NCI-H187 treated with DMSO at 0.1 percent for 48 hours (cell line): ENCODE measurements at places on chromosomes 4 and X.

- no peak for DNase-seq
Observed at GRCh38 chrX:153623310-153624029, 23.5 kb upstream of the DUSP9 start.

- no peak for DNase-seq
Observed at GRCh38 chrX:49308604-49309269, 5.3 kb downstream of the GAGE10 start.

- no peak for DNase-seq
Observed at GRCh38 chrX:22404297-22404696, 131.6 kb downstream of the CBLL2 start.

DNA sequence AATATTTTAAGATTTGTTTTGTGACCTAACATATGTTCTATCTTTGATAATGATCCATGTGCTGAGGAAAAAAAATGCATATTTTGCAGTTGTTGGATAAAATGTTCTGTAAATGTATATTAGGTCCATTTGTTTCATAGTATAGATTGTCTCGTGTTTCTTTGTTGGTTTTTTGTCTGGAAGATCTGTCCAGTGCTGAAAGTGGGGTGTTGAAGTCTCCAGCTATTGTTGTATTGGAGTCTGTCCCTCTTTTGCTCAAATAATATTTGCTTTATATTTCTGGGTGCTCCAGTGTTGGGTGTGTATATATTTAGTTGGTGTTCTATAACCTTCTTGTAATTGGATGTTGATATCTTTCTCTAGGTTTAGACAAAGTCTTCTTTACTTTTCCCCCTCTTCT, 53.2 kb upstream of the FRMPD3 start:
- DNase-seq: no peak

DNA sequence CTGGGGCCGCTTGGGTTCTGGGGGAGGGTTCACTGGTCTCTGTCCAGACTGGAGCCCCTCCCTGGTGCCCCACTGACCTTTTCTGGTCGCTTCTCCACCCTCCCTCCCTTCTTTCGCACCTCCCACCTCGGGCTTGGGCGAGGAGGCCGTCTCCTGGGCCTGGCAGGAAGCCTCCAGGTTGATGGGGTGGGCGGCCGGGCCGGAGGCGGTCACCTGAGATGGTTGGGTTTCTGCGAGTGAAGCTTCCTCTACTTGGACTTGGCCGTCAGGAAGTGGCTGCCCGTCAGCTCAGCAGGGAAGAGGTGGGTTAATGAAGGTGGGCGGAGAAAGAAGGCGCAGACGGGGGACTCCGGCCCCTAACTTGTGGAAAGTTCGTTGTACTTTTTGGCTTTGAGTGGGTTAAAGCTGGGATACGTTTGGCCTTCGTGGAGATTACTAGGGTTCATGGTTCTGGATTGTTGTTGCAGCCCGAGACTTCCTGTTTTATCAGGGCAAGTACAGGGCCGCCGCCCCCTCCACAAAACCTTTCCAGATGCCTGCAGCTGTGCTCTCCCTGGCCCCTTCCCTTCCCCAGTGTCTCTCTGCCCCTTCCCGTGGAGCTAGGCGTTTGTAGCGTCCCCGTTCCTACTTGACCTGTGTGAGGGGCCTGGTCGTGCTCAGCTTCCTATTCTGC, 1.2 kb downstream of the AKAP17A start:
- no peak for DNase-seq

DNA sequence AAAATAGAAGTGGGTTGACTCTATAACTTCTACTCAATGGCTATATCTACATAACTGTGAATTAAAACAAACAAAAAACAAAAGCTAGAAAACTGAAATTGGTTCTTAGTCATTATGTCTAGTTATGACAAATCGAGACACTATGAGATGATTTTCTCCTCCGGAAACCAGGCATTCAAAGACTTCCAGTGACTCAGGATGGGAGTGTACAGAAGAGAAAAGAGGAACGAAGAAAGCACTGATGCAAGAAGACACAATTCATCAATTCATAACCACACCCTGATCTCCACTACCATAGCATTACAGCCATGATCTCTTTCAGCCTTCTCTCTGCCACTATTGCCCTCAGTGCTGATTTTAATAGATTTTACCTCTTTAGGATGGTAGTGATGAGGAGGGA, 253.6 kb downstream of the CBLL2 start:
- no peak for DNase-seq

- DNase-seq: no peak
Observed at GRCh38 chrX:38877366-38877765, 76.1 kb downstream of the MID1IP1 start.

DNA sequence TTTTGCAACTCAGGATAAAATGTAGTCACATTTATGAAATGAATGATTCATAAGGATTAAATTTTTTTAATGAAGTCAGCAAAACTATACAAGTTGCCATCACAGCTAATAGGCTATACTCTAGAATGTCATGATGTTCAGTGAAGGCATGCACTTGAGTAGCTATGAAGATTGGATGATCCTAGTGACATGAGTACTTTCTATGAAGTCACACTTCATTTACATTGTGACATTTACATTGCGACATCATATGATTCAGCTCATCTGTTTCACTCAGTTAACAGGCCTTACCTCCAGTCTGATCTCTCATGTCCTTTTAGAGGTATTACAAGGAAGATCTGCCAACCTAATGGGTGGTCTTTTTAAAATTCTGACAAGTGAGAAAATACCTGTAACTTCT, 82.7 kb upstream of the FGF13 start:
- no peak for DNase-seq

DNA sequence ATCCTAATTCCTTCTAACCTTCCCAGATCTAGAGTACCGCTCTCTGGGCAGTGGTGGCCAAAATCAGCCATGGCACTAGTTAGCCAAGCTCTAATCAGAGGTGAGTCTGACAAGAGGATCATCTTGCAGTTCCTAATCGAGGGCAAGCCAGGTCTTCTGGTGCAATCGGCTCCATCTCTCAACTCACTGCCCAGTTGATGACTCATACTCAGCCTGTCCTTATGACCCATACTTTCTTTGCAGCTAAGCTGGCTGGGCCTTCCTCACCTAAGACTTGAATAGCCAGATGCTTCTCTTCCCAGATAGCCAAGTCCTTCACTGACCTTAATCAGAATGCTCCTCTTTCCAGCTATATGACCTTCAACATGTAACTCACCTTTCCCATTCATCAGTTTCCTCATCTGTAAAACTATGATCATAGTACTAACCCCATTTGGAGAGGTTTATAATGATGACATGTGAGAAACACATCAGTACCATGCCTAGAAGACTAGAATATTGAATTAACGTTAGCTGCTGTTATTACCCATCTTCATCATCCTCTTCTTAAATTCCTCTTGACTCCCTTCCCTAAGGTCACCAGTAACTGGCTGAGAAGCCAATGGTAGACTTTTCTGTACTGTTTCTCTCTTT, 57.1 kb downstream of the RELL1 start:
- no peak for DNase-seq

DNA sequence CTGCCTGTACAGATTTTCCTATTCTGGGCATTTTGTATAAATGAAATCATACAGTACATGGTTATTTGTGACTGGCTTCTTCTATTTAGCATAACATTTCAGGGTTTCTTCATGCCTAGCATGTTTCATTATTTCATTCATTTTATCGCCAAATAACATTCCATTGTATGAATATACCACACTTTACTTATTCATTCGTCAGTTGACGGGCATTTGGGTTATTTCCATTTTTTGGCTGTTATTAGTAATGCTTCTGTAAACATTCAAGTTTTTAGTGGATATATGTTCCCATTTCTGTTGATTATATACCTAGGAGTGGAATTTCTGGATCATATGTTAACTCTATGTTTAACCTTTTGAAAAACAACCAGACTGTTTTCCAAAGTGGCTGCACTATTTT, 47.5 kb downstream of the INTS12 start:
- no peak for DNase-seq

- DNase-seq: no peak
Observed at GRCh38 chr4:101049549-101050001, 297.8 kb downstream of the PPP3CA start.

- DNase-seq: no peak
Observed at GRCh38 chrX:153603131-153603656, 4.3 kb upstream of the CCNQ start.

DNA sequence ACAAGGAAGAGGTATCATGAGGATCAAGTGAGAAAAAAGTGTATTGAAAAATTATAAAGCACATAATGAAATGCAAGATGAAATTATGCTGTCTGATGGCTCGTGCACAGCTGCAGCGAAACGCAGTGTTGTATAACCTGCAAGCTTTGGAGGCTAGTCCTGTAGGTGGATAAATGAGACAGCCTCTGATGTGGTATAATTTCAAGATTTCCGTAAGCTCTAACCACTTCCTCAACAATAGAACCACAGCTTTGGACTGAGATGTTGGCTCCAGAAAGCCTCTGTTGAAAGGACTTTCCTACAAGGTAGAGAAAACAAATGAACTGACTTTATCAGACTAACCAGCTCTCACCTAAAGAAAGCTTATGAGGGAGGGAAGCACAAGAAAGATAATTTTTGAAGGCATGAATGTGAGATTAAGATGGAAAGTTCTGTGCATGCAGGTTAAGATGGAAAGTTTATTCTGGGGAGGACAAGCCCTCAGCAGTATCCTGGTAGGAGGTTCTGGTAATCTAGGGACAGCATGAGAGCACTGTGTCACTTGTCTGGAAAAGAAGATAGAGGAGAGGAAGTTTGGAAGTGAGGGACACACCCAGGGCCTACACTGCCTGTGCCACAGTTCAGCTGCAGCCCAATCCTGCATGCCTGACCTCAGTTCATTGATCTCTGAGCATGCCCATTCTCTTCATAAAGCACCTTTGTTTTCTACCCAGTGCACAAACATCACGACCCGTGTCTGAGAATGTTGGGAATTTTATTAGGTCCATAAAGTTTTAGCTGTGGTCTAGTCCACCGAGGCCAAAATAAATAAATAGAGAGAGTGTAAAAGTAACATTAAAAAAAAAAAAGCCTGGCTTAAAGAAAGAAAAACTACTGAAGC, 161.5 kb upstream of the SFRP2 start:
- no peak for DNase-seq

GRCh38 chr4:4226606-4227438, at the start of gene OTOP1:
Gene OTOP1, minus strand, starts transcription at chr4:4226929. Its CDS starts 65 bp downstream, at chr4:4226864.
- no peak for DNase-seq

DNA sequence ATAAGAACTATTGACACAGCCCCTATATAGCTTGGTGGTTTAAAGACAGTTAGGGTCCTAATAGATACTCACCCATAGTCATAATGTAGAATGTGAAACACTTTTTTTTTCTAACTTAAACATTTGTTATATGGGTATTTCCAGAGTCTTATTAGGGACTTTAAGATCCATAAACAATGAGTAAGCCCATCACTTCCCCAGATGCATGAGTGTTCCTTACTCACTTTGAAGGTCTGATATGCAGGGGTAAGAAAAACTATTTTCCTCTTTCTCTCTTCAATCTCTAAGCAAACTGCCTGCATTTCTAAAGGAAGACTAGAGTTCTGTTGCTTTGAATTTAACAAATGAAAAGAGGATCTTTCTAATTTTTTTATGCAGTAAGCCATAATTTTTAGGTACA, 443.6 kb upstream of the PITX2 start:
- no peak for DNase-seq

- no peak for DNase-seq
Observed at GRCh38 chr4:80903020-80903419, 127.5 kb upstream of the BMP3 start.

GRCh38 chr4:83846193-83846830, 310.4 kb downstream of the GPAT3 start:
- no peak for DNase-seq

- no peak for DNase-seq
Observed at GRCh38 chr4:40570348-40571077, 59.2 kb downstream of the RBM47 start.

DNA sequence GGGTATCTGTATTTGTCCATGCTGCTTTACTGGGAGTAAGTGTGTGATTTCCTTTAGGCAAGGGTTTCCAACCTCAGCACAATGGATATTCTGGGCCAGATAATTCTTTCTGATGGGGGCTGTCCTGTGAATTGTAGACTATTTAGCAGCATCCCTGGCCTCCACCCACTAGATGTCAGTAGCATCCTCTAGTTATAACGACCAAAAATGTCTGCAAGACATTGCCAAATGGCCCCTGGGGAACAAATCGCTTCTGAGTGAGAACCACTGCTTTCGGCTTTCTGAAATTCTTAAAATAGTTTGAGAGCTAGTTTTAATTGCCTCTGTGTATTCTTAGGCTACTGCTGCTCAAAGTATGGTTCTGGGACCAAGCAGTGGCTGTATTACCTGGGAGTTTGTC, 81.2 kb upstream of the GPM6B start:
- no peak for DNase-seq

DNA sequence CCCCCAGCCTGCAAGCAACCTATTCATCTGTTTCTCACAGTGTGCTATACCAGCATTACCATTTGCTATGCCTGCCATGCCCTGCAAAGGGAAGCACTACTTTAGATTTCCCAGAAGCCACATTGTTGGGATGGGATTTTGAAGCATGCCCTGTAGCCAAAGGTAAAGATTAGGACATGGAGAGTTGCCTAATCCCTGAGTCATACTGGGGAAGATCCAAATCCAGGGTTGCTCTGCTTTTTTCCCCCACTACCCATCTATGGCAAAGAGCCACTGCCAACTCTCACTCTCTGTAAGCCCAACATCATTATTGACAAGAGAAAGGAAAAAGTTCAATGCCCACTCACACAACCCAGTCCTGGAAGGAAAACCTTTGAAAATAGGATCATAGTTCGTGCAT, 36.7 kb upstream of the TMEM164 start:
- no peak for DNase-seq

DNA sequence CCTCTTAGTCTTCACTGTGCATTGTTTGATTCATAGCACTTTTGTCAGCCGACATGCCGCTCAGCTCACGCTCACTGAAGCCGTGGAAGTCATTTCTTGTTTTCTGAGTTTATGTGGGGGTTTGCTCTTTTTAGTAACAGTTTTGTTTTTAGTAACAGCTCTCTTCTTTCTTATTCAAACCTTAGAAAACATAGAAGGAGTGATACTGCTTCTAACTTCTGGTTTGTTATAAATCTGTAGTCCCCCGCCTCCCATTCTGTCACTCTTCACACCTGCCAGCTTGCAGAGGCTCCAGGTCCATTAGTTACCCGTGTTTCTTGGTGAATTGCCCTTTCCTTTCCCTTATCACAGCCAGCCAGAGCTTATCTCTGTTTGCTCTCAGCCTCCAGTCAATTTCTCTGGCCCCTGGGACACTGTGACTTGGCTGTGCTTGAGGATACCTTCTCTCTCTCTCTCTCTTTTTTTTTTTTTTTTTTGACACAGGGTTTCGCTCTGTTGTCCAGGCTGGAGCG, 50.5 kb downstream of the GRK4 start:
- DNase-seq: no peak

- DNase-seq: no peak
Observed at GRCh38 chr4:158530898-158531297, 9.2 kb downstream of the RXFP1 start.

- no peak for DNase-seq
Observed at GRCh38 chr4:76892601-76893000, 5.3 kb downstream of the SOWAHB start.

- no peak for DNase-seq
Observed at GRCh38 chr4:183192571-183192970, 93.5 kb downstream of the WWC2 start.

GRCh38 chr4:83114576-83114975, at the start of gene PLAC8:
Gene PLAC8, minus strand, starts transcription at chr4:83114729. Its CDS starts 6,808 bp downstream, at chr4:83107921.
- no peak for DNase-seq
